ENCODE measurements at places on chromosomes 1 and 21.

- DNase-seq: no peak
These were observed 195.6 kb downstream of the HMCN1 start for GRCh38 chr1:185929776-185930175.

GRCh38 chr1:58699011-58699762 is 675 bp downstream of the MYSM1 start:
- DNase-seq: no peak

DNA sequence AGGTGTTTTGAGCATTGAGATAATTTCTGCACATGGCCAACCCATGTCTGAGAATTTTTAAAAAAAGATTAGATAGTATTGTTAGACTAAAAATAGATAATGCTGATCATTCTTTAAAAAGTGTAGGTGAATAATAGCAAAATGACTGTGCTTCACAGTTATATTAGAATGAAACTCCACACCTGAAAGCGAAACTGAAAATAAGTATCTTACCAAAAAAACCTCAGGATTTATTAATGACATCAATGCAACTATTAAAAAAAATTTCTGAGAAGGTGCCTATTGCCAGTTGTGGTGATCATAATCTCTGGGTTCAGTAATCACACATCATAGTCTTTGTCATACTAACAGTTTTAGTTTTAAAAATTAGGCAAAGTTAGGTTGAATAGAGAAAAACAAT is 36.5 kb downstream of the PLA2G4A start:
- no peak for DNase-seq

DNA sequence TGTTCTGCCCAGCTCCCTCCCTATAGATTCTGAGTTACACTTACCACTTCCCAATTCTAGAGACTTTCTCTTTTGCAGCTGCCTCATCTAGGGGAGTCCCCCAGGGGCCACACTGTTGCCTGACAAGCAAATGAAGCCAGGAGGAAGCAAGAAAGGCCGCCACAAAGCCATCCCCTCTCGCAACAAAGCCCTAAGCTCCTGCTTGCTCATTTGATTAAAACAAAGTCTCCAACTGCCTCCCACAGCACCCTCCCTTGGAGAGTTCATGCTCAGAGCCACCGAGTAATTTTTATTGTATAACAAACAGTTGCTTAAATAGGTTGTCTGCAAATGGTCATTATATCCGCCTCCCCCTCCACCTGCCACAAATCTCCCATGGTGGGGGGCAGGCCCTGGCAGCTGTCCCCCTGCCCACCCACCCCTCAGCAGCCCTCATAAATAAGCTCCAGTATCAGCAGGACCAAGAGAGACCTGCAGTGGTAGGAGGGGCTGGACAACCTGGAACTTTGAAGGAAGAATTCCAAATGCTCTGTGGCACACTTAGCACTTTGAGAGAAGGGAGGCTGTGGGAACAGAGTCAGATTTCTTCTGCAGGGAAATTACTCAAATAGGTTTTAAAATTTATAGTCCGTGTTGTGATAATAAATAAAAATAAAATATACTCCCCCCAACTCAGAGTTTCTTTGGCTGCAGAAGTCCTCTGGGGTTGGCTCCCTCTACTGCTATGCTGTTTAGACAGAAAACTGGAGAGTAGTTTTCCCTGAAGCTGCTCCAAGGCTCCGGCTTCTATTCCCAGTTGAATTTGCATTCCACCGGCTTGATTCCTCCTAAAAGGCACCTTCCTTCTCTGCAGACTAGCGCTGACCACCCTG is 237.5 kb downstream of the TTLL7 start:
- DNase-seq: no peak

GRCh38 chr1:53442299-53442698 is 16.9 kb upstream of the DMRTB1 start:
- no peak for DNase-seq

DNA sequence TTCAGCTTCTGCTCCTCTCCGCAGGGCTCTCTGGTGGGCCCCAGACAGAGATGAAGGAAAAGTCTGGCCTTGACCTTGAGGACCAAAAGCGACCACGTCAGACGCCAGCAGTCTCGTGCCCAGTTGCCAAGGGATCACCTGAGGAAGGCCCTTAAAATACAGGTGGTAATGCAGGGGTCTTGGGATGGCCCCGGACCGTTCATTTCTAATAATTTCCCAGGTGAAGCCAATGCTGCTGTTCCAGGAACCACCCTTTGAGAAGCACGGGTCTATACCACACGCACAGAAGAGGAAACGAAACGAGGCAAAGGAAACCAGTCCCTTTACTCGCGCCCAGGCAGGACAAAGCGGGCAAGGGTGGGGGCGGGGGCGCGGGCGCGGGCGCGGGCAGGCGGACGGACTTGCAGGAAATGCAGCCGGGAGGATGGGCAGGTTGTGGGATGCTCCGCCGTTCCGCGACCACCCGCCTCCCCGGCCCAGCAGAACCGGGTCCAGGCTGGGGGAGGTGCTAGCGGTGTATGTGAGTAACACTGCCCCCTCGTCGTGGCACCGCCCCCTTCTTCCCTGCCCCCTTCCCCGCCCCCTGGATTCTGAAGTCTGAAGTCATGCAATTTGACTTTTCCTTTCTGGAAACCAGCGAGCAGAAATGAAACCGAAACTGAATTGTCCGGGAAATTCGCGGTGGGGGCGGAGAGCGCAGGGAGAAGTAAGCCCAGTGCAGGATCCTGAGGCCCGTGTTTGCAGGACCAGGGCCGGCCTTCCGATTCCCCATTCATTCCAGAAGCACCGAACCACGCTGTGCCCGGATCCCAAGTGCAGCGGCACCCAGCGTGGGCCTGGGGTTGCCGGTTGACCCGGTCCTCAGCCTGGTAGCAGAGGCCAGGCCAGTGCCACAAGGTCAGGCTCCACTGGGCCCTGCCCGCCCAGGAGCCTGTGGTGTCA is 5.8 kb upstream of the MX1 start:
- peak; percentile 84 for DNase-seq

DNA sequence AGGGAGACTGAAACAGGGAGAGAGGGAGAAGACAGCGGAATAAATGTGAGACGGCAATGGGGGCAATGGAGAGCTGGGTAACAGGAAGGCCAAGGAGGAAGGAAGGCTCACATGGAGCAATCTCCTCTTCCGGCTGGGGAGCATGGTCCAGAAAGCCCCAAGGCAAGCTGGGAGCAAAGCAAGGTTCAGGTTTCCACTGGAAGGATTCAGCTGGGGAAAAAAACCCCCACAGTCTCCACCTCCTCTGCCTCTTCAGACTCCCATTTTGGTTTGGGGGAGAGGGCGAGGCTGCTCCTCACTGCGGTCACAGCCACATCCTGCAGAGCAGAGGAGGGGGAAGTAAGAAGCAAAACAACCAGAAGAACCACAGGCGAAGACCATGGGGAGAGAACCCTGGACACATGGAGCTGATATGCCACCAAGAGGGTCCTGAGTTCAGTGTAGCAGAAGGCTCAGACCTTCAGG is 650 bp downstream of the TNFAIP8L2 start:
- DNase-seq: no peak

DNA sequence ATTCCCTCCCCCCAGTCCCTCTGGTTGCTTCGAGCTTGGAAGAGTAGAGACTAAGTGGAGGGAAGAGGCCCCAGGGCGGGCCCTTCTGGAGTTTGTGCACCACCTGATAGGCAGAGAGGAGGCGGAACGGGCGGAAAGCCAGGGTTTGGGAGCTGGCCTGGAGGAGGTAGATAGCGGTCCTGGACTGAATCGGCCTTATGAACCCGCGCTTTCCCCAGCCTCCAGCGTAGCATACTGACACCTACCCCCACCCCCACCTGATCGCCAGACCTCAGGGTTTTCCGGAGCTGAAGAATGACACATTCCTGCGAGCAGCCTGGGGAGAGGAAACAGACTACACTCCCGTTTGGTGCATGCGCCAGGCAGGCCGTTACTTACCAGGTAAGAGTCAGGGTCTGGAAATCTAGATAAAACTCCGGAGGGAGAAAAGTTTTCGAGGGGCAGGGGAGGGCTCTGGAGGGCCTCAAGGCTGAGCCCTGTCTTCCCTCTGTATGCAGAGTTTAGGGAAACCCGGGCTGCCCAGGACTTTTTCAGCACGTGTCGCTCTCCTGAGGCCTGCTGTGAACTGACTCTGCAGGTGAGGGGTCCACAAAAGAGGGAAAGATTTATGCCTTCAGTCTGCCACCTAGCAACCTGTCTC is 705 bp downstream of the UROD start:
- peak; percentile 37 for DNase-seq

DNA sequence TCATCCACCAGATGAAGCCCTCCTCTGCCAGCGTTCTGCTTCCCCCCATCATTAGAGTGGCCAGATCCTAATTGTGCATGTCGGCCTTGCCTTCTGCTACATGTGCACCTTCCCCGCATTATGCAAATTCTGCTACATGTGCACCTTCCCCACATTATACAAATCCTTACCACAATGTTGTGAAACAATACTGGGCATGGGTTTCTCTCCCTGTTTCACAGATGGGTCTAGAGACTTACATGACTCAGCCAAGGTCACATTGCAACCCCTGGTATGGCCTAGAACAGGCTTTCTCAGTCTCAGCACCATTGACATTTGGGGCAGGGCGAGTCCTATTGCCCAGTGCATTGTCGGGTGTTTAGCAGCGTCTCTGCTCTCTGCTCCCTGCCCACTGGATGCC is 1.0 kb upstream of the CELA2A start:
- DNase-seq: no peak

DNA sequence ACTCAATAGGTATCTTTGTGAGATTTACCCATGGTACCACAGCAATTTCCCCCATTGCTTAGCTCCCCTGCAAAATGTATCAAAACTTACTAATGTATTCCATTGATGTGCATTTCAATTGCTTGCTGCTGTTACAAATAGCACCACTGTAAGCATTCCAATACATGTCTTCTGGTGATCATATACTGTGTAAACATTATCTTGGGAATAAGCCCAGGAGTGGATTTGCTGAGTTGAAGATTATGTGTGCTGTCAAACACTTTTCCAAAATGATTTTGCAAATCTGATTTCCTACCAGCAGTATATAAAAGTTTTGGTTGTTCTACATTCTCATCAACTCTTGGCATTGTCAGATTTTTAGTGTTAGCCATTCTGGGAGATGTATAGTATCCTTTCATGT is 141.0 kb upstream of the KCTD3 start:
- DNase-seq: no peak

DNA sequence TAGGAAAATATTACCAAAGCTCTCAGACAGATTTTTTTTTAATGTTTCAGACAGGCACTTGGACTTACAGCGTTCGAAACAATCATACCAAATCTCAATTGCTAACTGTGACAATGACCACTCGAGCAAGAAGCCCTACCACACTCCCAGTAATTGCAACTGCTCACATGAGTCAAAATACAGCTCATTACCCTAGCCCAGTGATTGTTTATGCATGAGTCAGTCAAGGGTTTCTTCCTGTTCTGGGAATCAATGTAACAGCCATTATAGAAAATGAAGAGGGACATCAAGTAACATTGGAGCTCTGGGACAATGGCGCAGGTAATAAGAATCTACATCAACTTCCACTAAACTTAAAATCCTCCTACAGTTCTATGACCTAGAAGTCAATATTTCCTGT is 56.1 kb upstream of the SH3GLB1 start:
- DNase-seq: peak; percentile 5

- no peak for DNase-seq
These were observed 90.7 kb downstream of the RPE65 start for GRCh38 chr1:68359045-68359444.

DNA sequence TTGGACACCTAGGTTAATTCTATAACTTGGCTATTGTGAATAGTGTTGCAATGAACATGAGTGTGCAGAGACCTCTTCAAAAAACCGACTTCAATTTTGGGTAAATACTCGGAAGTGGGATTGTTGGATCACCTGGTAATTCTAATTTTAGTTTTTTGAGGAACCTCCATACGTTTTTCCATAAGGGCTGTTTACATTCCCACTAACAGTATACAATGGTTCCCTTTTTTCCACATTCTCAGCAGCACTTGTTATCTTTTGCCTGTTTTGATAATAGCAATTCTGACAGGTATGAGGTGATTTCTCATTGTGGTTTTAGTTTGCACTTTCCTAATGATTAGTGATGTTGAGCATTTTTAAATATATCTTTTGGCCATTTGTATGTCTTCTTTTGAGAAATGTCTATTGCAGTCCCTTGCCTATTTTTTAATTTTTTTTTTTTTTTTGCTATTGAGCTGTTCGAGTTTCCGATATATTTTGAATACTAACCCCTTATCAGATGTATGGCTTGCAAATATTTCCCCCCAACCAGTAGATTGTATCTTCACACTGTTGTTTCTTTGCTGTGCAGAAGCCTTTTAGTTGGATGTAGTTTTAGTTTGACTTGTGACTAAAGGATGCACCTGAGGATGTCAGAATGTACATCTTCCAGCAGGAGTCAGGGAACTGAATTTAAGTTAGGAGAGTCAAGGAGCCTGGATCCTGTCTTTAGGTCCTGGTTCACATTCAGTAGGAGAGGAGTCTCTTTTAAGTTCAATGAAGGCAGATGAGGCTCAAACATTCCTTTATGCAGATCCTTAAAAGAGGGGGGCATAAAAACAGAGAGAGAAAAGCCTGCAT is 120.0 kb downstream of the S1PR1 start:
- no peak for DNase-seq

GRCh38 chr1:150164224-150164623 is 14.5 kb downstream of the PLEKHO1 start:
- DNase-seq: no peak

- DNase-seq: no peak
These were observed 262.2 kb downstream of the AJAP1 start for GRCh38 chr1:4916610-4917009.

DNA sequence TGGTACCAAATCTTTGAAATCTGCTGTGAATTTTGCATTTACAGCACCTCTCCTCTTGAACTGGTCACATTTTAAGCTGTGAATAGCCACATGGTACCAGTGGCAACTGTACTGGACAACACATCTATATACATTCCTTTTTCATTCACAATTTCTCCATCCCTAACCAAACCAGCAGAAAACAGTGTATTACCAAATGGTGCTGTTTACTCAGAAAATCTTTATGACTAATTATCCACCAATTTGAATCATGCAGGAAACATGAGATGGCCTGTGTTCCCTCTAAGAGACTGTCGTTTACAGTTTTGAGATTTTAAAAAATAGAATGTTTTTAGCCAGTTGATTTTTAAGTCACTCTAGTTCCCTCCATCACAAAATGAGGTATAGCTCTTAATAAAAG is 17.6 kb upstream of the CCT8 start:
- peak; percentile 56 for DNase-seq

DNA sequence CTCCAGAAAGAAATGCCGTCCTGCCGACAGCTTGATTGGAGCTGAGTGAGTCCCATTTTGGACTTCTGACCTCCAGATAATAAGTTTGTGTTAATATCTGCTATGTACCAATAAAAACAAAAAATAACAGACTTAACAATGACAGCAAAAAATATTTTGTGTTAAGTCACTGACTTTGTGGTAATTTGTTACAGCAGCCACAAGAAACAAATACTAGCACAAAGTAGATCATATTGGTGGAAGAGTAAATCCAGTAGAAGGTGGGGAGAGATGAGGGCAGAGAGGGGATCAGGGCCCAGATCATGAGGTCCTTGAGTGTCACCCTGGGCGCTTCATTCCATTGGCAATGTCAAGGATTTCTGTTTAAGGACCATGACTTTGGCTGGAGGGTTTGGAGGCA is 168.6 kb downstream of the DYRK1A start:
- no peak for DNase-seq

GRCh38 chr1:172041742-172042141 is 200.4 kb downstream of the DNM3 start:
- DNase-seq: no peak

Measured in HTR-8/SVneo (cell line).